Epithelial cell of prostate (primary cell): ENCODE measurements at places on chromosomes 13 and 19.
A peak's percentile ranks its signal among the peaks of the same experiment; 100 is the strongest.

- no peak for DNase-seq
These were observed 12.0 kb downstream of the IGFL3 start for GRCh38 chr19:46112527-46112926.

- peak; percentile 14 for DNase-seq
These were observed 29.1 kb downstream of the SHISA2 start for GRCh38 chr13:26022538-26023292.

DNA sequence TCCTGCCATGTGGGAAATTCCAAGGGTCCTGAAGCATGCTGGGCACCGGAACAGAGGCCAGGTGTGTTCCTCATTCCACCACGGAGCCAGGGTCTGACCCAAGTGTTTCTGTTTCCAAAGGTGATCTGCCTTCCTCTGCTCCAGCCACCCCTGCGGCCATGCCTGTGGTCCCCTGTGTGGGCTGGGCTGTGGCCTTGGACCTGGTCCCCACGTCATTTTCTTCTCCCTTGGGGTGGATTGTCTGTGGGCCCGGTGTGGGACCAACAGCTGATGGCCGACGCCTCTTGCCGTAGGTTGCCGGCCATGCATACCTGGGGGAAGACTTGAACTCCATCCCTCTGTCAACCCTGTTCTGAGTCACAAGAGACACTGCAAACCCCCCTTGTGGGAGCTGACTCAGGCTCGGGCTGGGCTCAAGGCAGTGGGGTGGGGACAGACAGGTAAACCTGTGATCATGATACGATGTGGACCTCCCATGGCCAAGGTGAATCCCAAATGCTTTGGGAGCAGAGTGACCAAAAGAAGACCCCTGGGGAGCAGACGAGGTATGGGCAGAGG, 35.0 kb downstream of the ATP11A start:
- no peak for DNase-seq

DNA sequence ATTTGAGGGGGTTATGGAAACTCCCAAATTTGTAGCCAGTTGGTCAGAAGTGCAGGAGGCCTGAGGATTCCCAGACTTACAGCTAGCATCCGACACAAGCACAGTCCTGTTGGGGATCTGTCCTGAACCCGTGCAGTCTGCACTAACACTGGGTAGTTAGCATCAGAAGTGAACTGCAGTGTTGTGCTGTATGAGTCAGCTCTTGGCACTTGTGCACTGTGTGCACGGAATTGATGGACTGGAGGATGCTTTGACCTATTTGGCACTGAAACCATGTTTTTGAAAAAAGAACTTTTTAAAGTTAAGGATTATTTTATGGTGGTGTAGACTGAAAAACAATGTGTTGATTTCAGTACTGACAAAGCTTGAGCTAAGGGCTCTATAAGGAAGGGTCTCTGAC, 279.0 kb downstream of the NHLRC3 start:
- DNase-seq, result no peak
